Peyer's patch (tissue), 4 donors: ENCODE measurements at places on chromosomes 4 and X.

DNA sequence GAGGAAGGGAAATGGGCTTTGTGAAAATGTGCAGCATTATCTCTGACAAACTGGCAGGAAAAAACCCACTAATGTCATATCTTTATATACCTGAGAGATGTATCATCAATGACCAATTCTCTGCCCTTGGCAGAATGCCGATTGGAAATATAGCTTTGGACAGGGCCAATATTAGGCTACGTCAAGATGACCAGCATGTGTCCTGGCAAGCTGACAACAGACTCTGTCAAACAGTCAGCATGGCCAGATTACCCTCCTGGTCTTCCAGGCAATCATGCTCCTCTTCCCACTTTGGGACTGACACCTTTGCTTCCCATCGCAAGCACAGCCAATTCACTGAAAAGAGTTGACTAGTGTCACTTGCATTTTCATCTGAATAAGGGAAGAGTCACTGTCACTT is 57.0 kb downstream of the SORBS2 start:
- DNase-seq = no peak

DNA sequence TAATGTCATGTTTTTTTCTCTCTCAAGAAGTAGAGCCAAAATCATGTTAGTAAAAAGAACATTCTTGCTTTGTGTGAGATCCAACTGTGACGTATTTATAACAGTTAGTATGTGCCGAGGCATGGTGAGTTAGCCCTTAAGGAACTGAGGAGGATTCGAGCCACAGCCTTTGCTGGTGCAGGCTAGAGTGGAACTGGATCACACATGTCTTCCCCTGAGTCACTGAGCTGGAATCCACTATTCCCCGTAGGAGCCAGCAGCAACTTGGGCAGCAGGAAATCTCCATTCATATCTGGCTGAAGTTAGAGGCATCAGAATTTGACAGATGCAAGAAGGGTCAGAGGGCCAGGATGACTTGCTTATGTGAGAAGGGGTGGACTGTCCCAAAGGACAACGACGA is 144.6 kb upstream of the KIT start:
- no peak for DNase-seq

GRCh38 chr4:177596035-177596434 is 153.8 kb upstream of the AGA start:
- DNase-seq = no peak

GRCh38 chr4:8272472-8273428 is 3.2 kb downstream of the HTRA3 start:
- DNase-seq = no peak

- no peak for DNase-seq
Observed at GRCh38 chrX:138939038-138939437, 227.5 kb upstream of the FGF13 start.

DNA sequence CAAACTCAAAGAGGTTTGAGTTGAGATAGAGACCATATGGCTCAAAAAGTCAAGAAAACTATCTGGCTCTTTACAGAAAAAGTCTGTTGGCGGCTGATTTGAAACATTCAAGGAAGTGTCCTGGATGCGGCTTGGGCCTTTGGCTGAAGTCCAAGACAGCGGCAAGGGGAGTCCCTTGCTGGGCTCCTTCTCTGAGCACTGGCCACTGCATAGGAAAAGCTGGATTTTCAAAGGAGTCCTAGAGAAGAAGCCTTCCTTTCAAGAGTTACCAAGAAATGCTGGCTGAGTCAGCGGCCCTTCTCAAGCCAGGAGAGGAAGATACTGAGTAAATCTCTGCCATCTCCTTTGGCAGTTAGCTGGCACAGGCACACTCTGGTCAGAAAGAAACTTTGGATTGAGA is 12.1 kb downstream of the APLN start:
- DNase-seq = no peak

GRCh38 chr4:18318682-18319388 is 297.3 kb upstream of the LCORL start:
- peak; percentile 45 for DNase-seq

DNA sequence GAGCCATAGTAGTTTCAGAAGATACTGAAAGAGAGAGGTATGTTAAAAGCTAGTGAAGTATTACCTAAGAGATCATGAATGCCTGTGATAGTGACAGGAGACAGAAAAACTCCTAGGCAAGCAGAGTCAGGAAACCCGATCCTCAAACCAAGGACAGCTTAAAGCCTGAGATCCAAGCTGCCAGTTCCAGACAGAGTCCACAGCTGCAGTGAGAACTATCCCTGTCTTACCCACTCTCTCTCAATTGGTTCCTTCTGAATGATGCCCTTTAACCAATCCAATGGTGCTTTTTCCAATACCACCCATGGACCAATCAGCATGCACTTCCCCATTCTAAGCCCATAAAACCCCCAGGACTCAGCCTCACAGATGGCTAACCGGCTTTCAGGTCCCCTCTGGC is 90.4 kb upstream of the PCDH10 start:
- no peak for DNase-seq

DNA sequence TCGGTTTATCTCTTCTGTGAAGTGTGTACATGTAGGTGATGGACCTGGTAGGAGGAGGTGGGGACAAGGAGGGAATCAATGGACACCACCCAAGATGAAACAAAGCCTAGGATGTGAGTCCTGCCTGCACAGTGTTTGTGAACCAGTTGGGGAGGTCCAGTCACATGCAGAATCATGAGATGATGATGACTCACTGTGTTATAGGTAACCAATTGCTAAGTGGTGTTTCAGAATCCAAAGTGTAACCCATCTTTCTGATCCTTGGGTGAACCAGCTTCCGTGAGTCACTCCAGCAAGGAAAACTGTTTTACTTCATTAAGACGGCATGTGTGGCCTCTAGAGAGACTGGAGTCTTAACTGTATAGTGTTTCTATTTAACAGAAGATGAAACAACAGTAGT is 57.9 kb upstream of the HPF1 start:
- DNase-seq = no peak

DNA sequence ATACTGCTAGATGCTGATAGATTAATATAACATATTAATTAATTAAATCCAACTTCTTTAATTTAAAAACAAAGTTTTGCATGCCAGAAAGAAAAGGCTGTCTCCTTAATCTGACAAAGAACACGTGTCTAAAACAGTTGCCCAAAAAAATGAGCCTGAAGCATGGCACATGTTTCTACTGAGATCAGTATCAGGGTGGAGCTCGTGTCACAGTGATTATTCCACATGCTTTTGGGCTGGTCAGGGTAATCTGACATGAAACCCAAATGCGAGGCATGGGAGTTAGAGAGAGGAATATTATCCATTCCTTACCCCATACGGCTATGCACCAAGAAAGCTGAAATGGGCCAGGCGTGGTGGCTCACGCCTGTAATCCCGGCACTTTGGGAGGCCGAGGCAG is 79.4 kb upstream of the ADRA2C start:
- no peak for DNase-seq

GRCh38 chrX:104668550-104668949 is 102.6 kb downstream of the IL1RAPL2 start:
- DNase-seq = no peak

- DNase-seq = no peak
Observed at GRCh38 chrX:142663330-142664095, 362.2 kb upstream of the SPANXN4 start.

GRCh38 chrX:37677765-37678164 is 7.8 kb upstream of the XK start:
- DNase-seq = no peak

- DNase-seq = no peak
Observed at GRCh38 chr4:21819086-21819485, 129.5 kb downstream of the KCNIP4 start.

GRCh38 chr4:169269916-169270809 is 593 bp downstream of the SH3RF1 start:
- DNase-seq = peak; percentile 81

- peak; percentile 85 for DNase-seq
Observed at GRCh38 chr4:139176302-139177048, 543 bp downstream of the ELF2 start.

GRCh38 chr4:10730590-10730989 is 46.0 kb upstream of the CLNK start:
- DNase-seq = no peak

- DNase-seq = no peak
Observed at GRCh38 chrX:28487818-28488217, 99.4 kb upstream of the IL1RAPL1 start.

- DNase-seq = no peak
Observed at GRCh38 chr4:123230061-123230460, 166.5 kb upstream of the SPRY1 start.

GRCh38 chrX:148867596-148867995 is 367.2 kb downstream of the AFF2 start:
- no peak for DNase-seq

DNA sequence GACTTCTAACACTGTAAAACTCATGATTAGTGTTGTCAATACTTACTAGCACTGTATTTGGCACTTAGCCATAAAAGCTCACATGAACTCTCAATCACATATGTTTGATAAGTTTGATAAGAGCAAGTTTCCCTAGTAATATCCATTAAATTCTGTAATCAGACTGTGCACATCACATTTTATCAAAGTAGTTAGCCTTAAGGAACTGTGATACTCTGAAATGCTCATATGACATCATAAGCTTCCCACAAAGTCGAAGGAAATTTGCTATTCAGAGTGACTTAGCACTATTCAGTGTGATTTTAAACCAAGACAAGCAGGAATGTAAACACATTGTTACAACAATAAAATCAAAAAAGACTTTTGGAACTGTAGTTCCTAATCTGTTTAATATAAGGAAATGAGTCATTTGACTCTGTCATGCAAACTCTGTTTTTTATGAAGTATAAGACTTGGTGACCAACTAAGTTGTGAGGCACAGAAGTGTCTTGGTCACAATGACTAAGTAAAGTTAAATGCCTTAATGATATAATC is 6.7 kb downstream of the SLC7A11 start:
- DNase-seq = no peak

DNA sequence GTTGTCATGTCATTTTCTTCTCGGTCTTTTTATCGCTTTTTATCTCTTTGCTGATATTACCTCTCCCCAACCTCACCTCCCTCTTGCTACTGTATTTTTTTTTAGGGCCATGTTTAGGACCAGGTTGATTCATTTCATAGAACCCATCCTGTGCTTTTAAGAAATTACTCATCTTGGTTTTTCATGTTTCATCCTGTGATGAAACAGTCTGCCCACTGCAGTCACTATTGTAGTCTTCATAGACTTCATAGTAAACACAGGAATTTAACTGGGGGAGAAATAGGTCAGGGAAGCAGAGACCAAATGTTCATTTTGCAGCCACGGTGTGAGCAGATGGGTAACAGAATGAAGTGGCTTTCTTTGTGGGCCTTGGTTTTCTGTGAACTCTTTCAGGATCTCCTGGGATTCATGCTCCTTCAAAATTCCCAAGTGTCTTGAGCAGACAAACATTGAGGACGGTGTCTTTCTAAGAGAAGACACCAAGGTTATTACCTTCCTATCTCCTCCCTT is 161.8 kb downstream of the NAA11 start:
- DNase-seq = no peak

DNA sequence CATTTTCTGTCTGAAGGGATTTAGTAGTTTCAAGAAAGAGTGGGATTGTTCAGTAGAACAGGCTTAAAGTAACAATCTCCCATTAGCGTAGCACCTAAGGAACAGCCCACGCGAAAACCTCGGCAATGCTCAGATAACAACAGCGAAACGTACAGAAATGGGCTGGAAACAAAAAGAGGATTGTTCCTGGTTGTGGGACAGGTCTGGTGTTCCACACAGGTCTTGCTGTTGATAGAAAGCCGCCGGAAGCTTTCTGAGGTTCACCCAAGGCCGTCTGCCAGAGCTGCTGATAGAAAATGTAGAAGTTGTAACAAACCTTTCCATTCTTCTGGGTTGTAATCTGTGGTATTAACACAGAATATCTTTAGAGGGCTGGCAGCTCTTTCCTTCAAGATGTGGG is 69.4 kb upstream of the CLCN4 start:
- DNase-seq = no peak

GRCh38 chr4:118367872-118368271 is 15.1 kb upstream of the PRSS12 start:
- DNase-seq = no peak

GRCh38 chrX:16788477-16788876 is 2.2 kb downstream of the TXLNG start:
- no peak for DNase-seq

DNA sequence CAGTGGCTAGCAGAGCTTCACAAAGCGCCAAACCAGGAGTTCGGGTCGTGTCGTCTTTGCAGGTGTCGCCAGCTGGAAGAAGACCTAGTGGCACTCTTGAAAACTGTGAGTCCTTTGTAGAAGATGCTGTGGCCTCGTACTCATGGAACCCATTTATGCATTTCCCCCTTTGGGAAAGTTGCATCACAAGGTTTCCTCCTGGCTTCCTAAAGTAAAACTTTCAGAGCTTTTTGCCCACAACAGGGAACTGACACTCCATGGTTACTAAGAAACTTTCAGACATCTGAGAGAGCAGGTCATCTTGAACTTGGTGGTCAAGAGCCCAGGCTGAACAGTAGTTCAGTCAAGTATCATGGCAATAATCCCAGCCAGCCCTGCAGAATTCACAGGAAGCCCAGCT is 15.9 kb upstream of the NOCT start:
- no peak for DNase-seq

DNA sequence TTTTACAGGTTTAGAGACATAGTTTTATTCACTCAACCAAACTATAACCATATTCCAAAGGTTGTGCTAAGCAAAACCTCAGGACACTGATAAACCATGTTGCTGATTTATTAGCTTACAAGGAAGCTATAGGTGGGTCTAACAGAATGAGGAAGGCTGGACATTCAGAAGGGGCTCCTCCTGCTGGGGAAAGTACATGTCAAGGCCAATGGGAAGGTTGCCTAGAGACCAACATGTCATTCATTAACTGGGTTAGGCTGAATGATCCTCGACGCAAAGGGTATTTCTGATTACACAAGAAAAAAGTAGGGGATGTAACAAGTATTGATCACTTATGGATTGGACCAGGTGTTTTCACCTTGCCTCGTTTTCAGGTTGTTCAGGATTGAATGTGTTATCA is 30.3 kb downstream of the SLC10A6 start:
- no peak for DNase-seq

DNA sequence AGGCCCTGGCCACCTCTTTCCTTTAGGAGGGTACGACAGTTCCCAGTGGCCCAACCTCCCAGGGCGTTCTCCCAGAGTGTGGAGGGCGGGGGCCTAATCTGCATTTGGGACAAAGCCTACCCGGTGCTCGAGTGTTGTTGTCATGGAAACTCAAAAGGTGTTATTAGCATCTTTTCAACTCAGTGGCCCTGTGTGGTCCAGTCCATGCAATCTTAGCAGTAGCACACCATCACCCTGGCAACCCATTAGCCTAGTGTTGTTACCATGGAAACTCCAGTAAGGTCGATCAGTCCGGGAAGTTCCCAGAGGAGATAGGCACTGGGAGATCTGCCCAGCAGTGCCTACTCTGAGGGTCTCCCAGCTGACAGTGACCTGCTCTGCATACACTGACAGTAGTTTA is 20.2 kb downstream of the APLN start:
- no peak for DNase-seq

- DNase-seq = no peak
Observed at GRCh38 chrX:12844319-12844718, 22.6 kb upstream of the TLR7 start.

DNA sequence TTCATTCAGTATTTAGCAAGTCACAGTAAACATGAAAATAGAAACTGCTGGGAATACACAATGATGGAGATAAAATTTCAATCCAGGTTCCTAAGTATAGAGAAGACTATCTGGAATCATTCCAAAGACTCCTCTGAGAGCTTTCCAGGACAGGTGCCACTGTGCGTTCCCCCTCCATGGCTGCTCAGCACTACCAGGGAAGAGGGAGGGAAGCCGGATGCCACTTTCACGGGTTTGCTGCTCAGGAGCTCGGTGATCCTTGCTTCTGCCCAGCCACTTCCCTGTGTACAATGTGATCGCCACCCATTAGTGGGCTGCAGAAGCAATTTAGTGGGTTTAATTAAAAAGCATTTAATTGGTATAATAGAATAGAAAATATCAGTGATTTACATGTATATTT is 94.5 kb downstream of the FNIP2 start:
- DNase-seq = no peak
